Activated CD4-positive, alpha-beta T cell treated with anti-CD3 and anti-CD28 coated beads, Interleukin-2, amount 50 U/mL, for 24 hours (primary cell): ENCODE measurements at places on chromosomes 6 and 20.

GRCh38 chr6:11805259-11806053 lies 26.9 kb upstream of the ADTRP start:
- DNase-seq: no peak

GRCh38 chr6:68633281-68633971 lies 1.7 kb upstream of the ADGRB3 start:
- no peak for DNase-seq

DNA sequence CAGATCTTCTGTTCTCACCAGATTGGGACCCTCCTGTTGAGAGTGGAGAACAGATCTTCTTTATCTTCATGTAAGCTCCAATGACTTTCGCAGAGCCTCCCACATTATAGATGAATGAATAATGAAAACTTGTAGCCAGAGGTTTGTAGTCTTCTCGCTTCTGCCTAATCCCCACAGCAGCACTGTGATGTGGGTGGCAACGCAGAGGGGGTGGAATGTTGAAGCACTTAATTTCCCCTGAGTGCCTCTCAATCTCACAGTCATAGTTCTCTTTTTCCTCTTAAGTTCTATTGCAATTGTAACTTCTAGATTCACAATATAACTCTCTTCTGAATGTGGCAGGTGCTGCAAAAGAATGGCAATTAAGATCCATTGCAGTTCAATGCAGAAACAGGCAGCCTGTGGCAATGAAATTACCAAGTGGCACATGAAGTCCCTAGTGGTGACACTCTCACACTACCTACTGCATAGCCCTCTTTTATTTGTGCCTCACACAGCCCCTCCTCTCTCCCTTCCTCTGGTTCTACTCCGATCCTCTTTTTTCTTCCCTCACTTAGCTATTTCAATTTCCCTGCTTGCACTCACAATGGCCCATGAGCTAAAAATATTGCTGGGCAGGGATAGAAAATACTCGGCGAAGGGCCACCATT lies 281.9 kb downstream of the UBE3D start:
- no peak for DNase-seq

DNA sequence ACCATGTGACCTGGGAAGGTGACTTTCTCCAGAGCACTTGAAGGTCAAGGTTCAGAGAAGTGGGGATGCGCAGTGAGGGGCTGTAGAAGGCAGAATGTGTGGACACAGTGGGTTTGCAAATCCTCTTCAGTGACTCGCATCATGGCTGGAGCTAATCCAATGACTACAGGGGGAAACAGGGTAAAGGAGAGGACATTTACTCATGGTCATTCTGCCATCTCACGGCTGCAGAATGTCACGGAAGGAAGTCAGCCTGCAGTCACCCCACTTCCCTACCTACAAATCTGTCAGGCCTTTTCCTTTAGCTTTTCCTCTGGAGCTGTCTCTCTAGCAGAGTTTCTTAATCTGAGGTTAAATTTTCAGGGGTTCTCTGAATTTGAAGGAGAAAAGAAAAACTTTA lies 337.6 kb downstream of the CDC5L start:
- no peak for DNase-seq

DNA sequence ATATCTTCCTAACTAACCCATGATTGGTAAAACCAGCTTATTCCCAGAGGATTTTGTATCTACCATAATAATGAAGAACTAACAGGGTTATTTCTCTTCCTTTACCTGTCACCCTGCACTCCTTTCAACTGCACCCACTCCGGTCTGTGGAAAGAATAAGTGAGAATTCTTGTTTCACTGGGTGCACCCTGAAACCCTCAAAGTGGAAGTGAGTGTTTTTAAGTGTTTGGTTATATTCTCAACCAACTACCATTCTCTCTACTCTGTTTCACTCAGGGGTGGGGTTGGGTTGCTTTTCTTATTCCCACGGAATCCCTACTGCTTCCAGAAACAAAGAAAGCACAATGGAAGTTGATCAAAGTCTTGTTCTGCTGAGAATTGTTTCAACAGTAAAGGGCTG lies 42.6 kb upstream of the KHDRBS2 start:
- no peak for DNase-seq

DNA sequence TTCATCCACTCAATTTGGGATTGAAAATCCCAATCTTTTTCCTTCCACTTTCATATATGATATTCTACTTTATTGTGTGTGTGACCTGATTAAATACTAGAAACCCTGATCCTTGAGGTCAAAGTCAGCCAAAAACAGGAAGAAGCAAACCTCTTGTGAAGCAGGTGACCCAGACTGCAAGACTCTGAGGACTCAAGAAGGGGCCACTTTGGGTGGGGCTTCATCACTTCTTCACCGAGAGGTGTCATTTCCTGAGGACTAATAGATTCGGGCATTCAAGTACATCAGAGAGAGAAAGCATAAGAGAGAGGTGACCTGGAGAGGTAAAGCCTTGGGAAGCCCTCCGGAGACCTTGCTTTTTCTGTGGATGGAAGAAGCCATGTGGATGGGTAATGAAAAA lies 129.0 kb downstream of the CFAP61 start:
- DNase-seq: no peak
